ENCODE measurements at places on chromosomes 6 and 20.

DNA sequence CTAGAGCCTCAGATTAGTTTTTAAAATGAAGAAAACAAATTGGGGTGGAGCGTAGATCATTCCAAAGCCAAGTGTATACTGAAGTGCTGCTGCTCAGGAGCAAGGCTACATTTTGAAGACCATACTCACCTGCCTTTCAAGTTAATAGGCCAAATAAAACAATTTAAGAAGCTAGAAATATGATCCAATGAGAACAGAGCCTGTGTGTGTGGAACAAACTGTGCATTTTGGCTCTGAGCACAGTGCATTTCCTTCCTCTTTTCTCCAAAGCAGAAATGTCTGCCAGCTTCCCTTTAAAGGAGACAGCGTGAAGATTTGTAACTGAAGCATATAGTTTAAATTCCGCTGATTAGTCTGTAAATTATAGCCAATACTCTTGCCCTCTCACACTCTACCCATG lies 3.2 kb upstream of the IFNGR1 start:
- DNase-seq: no peak

GRCh38 chr20:22268675-22269074 lies 315.7 kb downstream of the FOXA2 start:
- no peak for DNase-seq

- DNase-seq: no peak
Observed at GRCh38 chr6:113873043-113873667, 16.0 kb downstream of the MARCKS start.

DNA sequence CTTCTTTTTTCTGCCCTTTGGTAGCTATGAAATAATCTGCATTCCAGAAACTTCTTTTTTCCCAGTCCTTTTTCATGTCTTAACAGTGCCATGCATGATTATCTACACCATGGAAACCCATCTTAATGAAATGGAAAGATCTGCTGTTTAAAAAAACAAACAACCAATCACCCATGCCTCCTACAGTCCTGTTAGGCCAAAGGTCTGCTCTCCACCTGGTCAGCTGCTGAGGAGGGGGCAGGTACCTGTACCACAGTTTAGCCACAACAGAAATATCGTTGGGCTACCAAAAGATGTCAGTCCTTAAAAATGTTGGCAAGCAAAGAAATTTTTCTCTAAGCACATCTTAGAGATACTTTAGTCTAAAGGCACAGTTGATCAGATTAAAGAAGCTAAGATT lies 112.6 kb downstream of the SLC16A10 start:
- no peak for DNase-seq

DNA sequence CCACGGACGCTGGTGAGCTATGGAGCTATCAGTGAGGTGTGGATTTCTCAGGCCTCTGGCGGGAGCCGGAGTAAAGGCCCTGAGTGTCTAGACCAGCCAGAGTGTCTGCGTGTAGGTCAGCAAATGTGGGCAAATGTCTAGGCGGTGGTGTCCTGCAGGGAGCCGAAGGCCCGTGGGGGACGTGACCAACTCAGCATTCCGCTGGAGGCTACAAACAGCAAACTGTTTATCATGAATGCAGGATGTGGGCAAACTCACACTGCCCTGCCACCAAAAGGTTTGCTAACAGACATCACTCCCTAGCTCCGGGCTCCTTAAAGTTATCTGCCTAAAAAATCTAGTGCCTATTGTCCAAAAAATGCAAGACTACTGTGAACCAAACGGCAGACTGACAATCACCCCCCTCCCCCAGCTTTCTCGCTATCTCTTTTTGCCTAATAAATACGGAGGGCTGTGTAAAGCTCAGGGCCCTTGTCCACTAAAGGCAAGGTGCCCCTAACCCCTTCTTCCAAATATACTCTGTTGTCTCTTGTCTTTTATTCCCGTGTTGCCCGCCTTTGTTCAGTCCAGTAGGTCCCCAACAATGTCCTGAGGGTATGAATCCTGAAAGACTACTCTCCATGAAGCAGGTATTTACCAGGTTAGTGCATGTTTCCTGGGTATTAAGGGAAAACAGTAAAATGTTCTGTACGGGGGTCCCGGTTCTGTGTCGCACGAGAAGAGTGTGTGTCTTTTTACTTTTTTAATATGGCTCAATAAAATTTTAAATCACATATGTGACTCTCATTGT lies 29.0 kb upstream of the AFDN start:
- DNase-seq: no peak

DNA sequence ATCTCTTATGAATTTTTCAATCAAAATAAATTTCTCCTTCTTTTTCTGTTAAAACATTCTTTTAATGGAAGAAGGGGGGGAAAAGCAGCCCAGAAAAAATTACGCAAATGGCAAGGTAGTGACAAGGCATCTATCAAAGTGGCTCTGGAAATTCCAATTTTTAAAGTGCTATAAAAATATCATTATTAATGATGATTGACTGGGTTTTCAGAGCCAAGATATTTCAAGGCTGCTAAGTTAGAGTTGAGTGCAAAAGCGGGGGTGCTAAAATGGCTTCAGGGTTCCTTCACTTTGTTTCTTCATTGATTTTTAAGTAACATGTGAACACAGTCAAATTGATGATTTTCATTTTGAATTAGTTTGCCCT lies 171.6 kb upstream of the CITED2 start:
- DNase-seq: no peak

- no peak for DNase-seq
Observed at GRCh38 chr6:163344411-163344810, 70.1 kb upstream of the QKI start.

- DNase-seq: no peak
Observed at GRCh38 chr6:10166031-10166430, 248.8 kb downstream of the TFAP2A start.

GRCh38 chr6:46367354-46368168 lies 123.7 kb downstream of the RCAN2 start:
- no peak for DNase-seq

GRCh38 chr20:56957737-56958553 lies 308.5 kb downstream of the BMP7 start:
- DNase-seq: no peak

DNA sequence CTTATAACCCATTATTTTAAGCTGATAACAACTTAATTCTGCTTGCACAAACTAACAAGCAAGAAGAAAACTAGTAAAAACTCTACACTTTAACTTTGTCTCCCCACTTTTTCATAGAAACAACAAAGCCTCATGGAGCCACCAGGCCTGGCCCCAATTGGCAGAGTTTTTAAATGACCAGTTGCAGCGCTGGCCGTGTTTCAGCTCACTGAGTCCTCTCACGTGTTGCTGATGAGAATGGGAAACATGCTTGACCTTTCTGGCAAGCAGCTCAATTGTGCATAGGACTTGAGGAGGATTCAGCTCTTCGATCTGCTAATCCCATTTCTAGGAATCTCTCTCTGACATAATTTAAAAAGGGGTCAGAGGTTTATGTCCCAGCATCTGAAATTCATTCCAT lies 24.5 kb upstream of the GRM4 start:
- no peak for DNase-seq

DNA sequence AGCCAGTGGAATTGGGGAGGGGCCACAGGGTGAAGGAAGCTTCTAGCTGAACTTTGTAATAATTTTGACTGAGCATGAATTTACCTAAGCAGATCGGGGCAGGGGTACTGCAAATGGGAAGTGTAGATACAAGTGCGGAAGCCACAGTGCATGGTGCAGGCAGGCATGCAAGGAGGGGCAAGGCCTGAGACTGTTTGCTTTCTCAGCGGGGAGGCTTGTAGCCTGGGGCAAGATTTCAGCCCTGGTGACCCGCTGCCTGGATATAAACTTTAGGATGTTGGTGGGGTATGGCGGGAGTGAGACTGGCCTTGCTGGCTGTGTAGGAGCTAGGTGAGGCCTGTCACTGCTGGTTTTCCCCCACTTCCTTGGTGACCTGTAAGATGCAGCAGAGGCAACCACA lies 266.4 kb upstream of the PREP start:
- DNase-seq: no peak

DNA sequence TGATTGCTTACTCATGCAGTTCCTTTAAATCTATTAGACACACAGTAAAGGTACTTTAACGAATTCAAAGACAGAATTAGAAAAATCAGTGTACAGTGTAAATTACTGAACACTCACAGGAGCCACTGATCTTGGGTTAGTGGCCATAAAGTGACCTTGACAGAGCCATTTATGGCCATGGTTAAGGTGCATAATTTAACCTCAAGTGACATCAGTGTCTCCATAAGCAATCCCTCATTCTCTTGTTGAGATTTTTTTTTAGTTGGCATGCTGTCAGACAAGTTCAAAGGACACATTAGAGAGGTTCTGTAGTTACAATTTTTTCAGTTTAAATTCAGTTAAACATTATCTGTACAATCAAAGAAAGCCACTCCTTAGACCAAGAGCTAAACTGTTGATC lies 334.4 kb downstream of the KHDRBS2 start:
- no peak for DNase-seq

- peak; percentile 43 for DNase-seq
Observed at GRCh38 chr6:7391151-7391550, 1.5 kb downstream of the RIOK1 start.

DNA sequence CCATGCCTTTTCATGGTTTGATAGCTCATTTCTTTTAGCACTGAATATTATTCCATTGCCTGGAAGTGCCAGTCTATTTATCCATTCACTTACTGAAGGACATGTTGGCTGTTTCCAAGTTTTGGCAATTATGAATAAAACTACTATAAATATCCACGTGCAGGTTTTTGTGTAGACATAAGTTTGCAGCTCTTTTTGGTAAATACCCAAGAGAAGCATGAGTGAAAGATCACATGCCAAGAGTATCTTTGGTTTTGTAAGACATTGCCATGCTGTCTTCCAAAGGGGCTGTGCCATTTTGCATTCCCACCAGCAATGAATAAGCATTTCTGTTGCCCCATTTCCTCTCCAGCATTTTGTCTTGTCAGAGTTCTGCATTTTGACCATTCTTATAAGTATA lies 120.9 kb downstream of the MANEA start:
- DNase-seq: no peak

- peak; percentile 80 for DNase-seq
Observed at GRCh38 chr20:6636209-6637159, 131.0 kb upstream of the BMP2 start.

DNA sequence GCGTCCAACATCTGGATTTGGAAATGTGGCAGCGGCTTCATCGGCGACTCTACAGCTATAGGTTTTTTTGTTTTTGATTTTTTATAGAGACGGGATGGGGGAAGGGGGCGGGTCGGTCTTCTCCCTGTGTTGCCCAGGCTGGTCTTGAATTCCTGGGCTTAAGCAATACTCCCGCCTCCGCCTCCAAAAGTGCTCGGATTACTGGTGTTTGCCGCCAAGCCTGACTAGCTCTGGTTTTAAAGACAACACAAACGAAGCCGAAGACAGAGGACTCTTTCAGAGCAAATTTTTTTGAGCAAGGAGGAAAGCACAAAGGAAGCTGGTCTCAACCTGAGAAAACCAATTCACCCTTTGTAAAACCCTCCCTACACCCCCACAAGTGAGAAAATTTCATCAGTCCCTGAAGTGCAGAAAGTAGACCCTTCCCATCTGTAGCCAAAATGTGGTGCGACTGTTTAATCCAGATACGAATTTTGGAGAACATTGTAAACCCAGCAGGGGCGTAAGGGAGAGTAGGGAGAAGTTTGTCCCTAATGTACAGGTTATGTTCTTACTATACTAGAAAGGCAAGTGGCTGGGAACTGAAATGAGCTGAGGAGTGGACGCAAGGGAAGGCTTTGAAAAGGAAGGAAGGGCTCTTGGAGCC lies 185.9 kb downstream of the TRIM27 start:
- DNase-seq: no peak

DNA sequence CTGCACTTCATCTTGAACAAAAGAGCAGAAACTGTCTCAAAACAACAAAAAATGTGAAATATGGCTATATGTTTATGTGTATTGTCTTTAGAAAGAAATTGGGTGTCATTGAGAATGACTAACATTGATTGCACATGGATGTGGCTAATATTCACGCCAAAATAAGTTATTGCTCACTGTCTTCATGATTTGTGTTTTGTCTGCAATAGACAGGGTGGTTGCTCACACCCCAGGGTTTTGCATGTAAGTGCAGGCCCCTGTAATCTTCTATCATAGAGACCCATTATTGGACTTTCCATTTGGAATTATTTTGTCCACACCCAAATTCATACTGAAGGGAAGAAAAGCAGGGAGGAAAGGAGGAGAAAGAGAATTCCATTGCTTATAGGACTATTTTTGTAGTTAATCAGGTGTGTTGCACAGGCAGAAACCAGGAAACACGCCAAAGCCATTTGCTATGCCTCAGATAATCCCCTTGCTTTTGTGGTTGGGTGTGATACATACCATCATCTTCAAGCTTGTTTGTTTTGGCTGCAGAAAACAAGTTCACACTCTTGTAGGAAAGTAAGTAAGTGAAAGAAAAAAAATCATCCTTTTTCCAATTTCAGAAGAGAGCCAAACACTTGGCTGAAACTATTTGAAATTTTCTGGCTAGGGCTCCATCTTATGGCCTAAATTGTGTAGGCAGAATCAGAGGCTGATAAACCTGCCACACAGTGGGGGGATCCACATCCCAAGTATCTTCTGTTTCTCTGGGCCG lies 214.1 kb downstream of the COL12A1 start:
- peak; percentile 52 for DNase-seq

DNA sequence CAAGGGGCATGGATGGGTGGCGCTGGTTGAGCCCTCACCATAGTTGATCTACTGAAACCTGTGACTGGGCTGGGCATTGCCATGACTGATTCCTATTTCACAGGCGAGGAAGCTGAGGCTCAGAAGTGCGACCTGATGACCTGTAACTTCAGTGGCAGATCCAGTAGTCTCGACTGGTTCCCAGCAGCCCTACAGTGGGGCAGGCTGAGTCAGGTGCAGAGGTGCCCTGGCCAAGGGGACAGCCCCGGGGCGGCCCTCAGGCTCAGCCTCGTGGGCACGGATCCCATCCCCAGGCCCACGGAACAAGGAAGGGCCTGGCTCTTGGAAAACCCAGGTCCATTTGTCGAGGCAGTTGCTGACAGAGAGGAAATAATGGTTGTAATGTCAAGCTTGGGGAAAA lies 283.0 kb downstream of the CDH4 start:
- DNase-seq: no peak

GRCh38 chr6:24864343-24864742 lies 65.6 kb upstream of the ARMH2 start:
- no peak for DNase-seq

DNA sequence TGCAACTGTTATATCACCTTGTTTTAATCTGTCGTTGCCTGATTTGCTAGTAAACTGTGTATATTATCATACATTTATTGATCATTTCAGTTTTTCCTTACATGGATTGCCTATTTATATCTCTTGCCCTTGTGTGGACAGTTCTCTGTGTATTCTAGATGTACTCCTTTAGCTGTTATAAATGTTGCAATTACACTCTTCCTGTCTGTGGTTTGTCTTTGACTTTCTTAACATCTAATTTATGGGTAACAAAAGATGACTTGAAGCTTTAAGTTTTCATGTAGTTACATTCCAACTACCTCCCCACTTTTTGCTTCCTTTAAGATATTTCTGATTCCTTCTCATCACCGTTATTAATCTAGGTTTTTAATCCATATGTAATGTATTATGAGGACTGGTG lies 22.6 kb downstream of the PLCB1 start:
- DNase-seq: no peak

- DNase-seq: no peak
Observed at GRCh38 chr20:58710481-58711265, 18.1 kb downstream of the NPEPL1 start.

GRCh38 chr20:21020659-21021471 lies 85.3 kb downstream of the LINC00237 start:
- peak; percentile 5 for DNase-seq

Data from GM23248 (cell line).